ENCODE measurements at places on chromosomes 7 and 10.

- DNase-seq: no peak
Observed at GRCh38 chr10:110779489-110779888, 92.2 kb upstream of the PDCD4 start.

GRCh38 chr7:77800158-77800557, 1.6 kb downstream of the PHTF2 start:
- no peak for DNase-seq

DNA sequence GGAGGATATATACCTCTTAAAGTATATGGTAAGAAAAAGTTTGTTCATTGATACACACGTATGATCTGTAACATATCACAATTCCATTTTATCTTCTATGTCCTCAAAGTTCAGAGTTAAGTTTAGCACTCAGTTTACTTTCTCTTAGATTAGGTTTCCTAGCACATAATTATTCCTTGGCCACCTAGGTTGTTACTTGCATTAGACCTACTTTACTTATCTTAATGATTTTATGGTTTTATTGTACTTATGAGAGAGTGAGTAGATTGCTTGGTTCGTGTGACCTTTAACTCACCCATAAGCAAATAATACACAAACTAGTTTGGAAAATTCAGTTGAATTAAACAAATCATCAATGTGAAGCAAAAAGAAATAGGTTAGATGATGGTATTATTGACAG, 33.9 kb upstream of the SP4 start:
- DNase-seq: no peak

- no peak for DNase-seq
Observed at GRCh38 chr10:127195571-127196281, 665 bp downstream of the INSYN2A start.

- DNase-seq: no peak
Observed at GRCh38 chr7:30411897-30412296, 66.7 kb downstream of the NOD1 start.

DNA sequence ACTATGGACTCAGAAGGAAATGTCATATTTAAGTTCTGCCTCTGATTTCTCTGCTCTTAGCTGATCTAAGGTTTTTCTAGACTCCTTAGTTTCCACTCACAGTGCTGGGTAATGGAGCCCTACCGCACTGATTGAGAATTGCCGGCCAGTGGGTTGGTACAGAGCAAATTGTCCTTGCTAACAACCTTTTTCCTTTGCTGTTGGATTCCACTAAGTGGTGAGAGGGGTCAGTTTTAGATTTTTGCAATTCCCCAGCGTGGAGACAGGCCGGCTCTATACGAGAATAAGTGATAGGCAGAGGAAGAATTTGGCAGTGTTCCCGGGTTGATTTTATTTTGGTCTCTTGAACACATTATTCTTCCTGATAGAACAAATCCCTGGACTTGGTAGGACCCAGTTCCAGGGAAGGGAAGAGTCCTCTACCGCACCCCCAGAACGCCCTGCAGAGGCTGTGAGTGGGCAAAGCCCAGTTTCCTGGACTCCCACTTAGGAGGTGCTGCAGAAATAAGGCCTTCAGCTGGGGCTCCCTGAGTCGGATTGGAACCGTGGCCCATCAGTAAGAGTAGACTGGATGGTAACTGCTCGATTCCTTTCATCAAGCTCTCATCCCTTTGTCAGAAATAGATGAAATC, 3.0 kb upstream of the NRP1 start:
- DNase-seq: no peak

DNA sequence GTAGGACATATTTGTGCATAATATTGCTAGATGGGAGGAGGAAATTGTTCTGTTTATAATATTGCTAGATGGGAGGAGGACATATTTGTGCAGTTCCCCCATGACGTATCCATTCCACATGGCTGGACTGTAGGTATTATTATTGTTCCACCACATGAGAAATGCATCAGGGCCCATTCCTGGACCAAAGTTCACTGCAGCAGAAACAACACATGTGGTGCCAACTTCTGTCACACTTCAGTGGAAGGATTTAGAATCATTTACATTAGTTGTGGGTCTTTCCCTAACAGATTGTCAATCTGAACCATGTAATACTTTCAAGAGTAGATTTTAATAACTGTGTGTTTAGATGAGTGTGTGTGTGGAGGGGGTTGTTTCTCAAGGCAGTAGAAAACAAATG, 32.7 kb upstream of the MACC1 start:
- no peak for DNase-seq

GRCh38 chr7:2437136-2437535, 33.7 kb downstream of the CHST12 start:
- no peak for DNase-seq

GRCh38 chr10:71080381-71081228, 131.8 kb upstream of the UNC5B start:
- no peak for DNase-seq

DNA sequence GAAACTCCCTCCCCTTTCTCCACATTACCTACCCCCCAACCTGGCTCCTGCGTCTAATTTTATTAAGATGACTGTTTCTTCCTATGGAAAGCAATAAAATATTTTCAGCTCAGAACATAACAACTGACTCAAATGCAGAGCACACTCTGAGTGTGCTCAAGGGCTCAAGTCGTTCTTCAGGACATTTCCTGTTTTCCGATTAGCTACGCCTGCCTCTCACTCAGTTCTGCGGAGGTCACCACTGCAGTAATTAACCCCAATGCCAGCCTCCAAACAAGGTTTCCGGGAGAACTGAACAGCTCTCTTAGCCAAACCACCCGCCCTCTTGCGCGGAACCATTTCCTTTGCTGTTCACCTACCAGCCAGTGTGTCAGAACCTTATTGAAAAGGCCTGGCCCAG, 19.3 kb downstream of the MYOF start:
- DNase-seq: no peak

DNA sequence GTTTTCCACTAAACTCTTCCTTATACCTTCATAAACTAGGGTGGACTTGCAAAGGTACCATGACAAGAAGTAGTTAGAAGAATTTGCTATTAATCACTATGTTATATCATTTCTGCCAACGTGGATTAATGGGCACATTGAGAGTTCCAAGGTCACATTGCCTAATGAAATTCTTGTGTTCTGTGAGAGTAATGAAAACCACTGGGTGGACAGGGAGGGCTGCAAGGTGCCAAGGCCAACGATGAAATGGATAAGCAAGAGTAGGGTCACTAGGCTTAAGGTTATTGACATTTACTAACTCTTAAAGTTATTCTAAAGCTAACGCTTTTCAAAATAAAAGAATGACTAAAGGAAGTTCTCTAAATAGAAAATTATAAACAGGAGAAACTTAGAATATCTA, 6.6 kb upstream of the ABCB4 start:
- no peak for DNase-seq

DNA sequence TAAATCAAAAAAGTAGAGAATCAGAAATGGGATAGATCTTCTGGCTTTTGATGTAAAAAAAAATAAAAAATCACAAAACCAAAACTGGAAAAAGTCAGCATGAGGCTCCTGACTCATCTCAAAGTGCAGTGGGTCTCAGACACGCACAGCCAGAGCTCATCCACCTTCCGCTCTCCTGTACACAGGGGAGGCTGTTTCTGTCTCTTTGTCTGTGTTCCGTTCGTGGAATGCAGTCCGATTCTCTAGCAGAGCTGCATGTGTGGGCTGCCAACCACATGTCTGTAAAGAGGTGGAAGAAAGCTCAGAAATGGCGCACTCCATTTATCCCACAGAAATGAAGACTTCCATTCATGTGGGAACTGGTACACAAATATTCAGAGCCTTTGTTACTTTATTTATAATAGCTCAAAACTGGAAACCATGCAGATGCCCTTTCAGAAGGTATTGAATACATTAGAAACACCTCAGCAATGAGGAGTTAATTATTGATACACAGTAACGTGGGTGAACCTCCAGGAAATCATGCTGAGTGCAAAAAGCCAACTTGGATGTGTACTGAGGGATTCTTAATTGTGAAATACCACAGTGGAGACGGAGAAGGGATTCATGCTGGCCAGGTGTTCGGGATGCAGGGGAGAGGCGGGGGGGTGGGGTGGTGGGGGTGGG, 123.3 kb downstream of the TRRAP start:
- DNase-seq: no peak

DNA sequence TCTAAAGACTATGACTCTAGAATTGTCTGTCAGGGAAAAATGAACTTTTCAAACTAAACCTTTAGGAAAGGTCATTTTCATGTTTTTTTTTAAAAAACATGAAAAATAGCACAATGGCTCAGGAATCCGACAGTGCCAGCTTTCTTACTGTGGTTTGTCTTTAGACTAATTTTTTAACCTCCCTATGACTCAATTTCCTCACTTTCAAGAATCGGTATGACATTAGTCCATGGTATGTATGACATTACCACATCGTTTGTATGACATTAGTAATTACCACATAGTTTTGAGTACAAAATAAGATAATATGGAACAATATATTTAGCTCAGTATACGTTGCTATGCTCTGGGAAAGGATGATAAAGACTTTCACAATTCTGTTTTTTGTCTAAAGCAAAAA, 383.2 kb downstream of the PTPRN2 start:
- DNase-seq: no peak

GRCh38 chr7:43461349-43462024, 121.4 kb upstream of the STK17A start:
- DNase-seq: no peak

DNA sequence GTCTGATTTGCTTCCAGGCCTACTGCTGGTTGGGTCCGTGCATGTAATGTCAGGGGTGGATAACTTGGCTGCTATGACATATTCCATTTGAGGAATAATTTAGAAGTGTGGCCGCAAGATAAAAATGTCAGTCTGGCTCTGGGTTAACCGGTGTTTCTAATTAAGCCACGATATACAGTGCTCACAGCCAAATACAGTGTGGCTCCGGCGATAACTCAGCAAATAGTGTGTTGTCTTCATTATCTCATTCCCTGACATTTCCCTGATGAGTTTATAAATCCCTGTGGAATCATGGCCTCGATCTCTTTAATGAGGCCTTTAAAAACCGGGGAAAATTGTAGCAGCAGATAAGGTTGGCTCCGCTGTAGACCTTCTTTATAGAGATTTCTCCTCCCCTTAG, 1125.0 kb downstream of the TYW1 start:
- DNase-seq: no peak

DNA sequence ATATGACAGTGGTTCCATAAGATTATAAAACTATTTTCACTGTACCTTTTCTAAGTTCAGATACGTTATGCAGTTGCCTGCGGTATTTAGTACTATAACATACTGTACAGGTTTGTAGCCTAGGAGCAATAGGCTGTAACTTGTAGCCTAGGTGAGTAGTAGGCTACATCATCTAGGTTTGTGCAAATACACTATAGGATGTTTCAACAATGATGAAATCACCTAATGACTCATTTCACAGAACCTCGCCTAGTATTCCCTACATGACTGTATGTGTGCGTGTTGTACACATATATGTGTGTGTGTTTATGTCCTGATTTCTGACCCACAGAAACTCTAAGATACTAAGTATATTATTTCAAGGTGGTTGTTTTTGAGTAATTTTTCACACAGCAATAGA, 139.0 kb downstream of the HERPUD2 start:
- no peak for DNase-seq

- DNase-seq: no peak
Observed at GRCh38 chr7:85805249-85805648, 618.4 kb upstream of the SEMA3D start.

DNA sequence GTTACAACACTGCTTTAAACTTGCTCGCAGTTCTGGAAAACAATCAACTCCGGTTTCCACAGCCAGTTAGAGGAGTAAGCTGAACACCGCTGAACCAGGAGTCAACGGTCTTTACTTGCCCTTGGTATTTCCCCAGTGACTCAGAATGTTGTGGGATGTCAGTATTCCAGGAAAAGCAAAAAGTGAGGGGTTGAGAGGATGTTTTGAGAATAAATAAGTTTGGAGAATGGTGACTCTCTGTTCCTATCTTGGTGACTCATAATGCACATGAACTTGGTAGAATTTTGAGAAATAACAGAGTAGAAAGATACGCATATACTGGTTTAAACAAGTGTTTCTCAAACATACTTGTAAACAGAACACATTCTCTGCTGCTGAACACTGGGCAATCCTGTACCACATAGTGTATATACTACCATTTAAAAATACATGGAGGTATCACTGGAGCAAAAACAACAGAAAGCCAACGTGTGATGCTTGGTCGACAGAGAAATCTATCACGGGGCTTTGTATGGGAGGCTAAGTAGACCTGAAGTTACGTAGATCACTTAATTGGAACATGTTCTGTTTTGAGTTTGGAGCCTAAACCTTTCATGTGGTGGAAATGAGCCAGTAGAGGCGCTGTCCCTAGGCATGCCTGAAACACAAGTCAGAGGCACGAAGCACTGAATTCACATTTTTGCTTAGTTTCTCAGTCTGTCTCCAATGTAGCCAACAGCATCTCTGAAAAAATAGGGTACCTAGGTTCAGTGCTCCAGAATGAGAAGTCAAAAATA, 534.3 kb downstream of the PARD3 start:
- DNase-seq: no peak

- DNase-seq: no peak
Observed at GRCh38 chr7:20696803-20697333, 81.4 kb downstream of the ABCB5 start.

- no peak for DNase-seq
Observed at GRCh38 chr7:94231305-94231704, 163.4 kb upstream of the COL1A2 start.

DNA sequence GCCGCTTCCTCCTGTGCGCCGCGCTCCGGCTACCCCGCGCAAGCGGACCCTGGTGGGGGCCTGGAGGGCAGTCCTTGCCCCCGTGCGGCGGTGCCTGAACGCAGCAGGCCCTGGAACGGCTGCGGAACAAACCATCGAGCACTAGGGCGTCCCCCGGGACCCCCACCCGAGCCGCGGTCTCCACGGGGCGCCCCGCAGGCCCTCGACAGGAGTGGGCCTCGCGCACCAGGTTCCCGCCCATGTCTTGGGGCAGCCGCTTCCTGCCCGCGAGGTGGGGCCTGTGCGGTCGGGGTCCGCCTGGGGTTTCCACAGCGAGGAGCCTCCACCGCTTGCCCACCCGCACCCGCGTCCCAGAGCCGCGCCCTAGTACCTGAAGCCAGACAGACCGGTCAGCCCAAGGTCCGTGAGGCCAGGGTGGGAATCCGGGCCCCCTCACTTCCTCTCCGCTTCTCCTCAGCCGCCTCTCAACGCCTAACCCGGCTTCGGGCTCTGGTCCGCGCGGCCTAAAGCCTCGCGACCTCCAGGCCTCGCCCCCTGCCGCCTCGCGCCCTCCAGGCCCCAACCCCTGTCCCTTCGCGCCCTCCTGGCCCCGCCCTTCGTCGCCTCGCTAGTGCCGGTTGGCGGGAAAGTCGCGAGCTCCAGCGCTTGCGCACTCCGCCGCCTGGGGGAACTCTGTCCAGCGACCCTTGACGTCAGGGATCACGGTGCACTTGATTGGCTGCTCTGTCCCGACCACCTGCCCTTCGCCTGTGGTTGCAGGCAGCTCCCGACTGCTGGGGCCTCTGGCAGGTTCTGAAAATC, 7.0 kb upstream of the GBX1 start:
- no peak for DNase-seq

GRCh38 chr10:50334273-50334672, 83.0 kb upstream of the ASAH2 start:
- no peak for DNase-seq

- peak; percentile 83 for DNase-seq
Observed at GRCh38 chr7:48035301-48035966, at the start of gene C7orf57. Gene C7orf57 (plus strand): TSS chr7:48035543. CDS start chr7:48036309, 766 bp downstream.

Measured in T follicular helper cell (primary cell).